Right renal pelvis (tissue), 4 donors: ENCODE measurements at places on chromosomes 7 and 10. TPM values are rescaled to one million over a fixed set of nuclear protein-coding genes. Genes with fewer than 3 reads are reported as not detected.

DNA sequence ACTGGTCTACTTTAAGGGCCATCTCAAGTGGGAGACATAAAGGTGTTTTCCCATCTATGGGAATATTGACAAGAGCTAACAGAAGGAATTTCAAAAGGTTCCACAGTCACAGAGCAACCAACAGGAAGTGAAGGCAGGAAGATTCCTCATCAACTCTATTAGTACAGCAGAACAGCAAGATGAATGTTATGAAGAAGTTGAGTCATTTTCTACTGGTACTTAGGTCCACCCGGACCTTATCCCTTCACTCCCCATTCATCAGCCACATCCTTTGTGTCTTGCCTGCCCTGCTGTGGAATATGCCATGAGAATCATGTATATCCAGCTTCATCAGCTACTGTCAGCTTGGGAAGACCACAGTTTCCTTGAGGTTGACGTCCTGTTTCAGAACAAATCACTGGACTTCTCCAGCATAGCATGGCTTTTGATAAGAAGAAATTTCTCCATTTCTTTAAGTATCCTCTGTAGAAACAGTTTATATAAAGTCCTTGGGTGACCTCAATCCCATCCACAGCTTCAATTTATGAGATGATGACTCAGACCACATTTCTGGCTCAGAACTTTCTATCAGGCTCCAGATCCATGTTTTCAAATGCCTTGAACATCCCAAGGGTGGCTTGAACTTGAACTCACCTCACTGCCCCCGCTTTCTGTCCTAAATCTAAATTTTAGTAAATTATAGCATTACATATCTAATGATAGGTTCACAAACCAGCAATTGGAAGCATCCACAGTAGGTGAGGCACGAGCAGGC, 84.9 kb upstream of the AGK start:
- no peak for DNase-seq

DNA sequence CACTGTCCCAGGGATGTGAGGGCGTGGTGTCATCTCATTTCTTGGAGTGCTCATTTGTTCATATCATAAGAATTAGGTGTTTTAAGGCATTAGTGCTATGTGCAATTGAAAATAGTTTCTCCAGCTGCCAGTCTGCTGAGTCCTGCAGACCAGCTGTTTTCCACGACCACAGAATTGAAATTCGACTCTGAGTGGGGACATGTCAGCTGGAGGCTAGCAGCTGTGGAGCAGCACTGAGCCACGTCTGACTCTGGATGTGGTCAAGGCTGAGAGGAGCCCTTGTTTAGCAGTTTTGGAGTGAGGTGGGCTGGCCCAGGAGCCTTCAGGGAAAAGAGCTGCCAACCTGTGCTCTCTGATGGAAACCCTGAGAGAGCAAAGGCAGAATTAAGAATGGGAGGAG, 156.3 kb upstream of the GRB10 start:
- DNase-seq: no peak

DNA sequence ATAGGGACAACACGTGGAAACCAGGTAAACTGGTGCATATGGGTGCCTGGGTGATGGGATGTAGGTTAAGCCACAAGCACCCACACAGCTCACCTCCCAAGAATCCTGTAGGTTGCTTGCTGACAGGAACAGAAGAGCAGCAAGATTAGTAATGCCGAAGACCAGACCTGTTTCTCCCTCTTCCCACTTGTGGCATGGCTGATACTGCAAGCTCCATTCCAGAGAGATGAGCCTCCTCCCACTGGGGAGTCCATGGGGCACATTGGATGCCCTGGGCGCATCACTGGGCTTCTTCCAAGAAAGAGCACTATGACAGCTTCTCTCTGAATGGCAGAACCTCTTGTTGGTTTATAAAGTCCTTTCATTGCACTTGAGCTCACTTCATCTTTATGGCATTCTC, 44.4 kb upstream of the LOXL4 start:
- DNase-seq: no peak

GRCh38 chr10:102159051-102159597, 6.9 kb downstream of the NOLC1 start:
- no peak for DNase-seq

DNA sequence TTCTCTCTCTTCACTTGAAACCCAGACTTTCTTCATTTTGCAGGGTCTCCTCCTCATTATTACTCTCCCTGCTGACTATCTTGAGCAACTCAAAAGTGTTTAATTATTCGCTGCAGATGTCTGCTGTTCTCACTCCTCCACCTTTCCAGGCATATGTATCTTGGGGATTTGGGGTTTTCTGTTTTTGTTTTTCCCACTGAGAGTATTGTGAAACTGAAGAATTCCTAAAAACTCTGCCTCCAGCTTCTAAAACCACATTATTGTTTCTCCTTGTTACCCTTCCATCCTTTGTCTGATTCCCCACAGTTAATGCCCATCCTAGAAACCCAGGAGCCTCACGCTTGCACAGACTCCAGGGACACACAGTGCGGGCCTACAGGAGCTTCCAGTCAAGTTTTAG, 51.3 kb downstream of the WNT2 start:
- no peak for DNase-seq

DNA sequence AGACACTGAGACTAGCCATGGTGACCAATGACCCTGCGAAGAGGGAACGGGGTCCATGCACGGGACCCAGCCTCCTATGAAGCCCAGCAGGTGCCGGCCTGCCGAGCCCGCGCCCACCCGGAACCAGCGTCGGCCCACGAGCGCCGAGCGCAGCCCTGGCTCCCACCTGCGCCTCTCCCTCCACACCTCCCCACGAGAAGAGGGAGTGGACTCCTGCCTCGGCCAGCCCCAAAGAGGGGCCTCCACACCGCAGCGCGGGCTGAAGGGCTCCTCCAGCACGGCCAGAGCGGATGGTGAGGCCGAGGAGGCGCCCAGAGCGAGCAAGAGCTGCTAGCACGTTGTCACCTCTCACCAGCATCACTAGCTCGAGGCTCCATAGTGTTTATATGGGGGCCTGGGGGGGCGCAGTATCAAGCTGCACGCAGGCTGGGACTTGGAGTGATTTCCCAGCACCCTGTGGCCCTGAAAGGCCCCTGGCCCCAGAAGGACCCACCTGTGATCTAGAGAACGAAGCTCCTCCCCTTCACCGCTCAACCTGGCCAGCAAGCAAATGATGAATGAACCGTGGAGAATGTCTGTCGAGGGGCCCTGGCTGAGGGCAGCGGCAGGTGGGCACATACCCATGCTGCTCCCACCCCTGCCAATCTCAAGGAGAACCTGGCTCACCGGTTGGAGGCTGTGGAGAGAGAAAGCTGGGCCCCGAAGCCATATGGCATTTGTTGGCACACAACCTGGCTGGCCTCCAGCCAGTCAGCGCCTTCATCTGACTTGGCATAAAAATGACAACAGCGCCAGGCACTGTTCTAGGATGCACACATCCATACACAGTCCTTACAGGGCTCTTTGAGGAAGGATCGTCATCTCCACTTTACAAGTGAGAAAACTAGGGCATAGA, 30.7 kb downstream of the GHRHR start:
- no peak for DNase-seq

DNA sequence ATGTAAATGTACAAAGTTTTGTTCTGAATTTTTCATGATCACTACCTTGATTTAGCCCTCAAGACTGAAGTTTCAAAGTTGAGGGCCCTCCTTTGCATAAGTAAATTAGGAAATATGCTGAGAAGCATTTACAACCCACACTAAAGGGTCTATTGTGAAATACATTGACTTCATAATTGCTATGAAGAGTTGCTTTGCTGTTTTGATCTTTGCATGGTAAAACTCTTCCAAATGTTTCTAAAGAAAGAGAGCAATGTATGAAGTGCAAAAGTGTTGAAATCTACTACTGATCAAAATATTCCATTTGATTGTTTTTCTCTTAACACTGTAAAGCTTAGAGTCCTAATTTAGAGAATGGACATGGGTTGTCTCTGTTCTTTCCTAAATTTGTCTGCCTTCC, 77.2 kb downstream of the C7orf25 start:
- DNase-seq: no peak

DNA sequence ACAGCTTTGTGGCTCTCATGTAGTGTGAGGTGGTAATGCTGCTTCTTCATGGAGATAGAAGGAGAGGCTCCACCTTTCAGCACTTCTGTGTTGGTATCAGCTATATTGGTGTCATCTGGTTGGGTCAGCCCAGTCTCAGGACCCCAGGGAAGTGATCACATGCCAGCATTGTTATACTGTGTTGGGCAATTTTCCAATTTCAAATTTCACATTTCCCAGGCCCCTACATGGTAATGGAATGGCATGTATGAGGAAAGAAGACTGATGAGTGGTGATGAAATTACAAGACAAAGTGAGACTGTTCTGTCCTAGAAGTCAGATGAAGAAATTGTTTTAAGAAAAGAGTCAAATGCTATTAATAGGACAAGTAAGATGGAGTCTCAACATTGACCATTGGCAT, 3.7 kb upstream of the AKR1C3 start:
- no peak for DNase-seq

- DNase-seq: no peak
Measured at GRCh38 chr10:24720096-24720495, 3.6 kb downstream of the ARHGAP21 start.

- DNase-seq: no peak
Measured at GRCh38 chr7:128408709-128409595, 830 bp downstream of the IMPDH1 start.

- no peak for DNase-seq
Measured at GRCh38 chr7:139004321-139005090, 23.3 kb upstream of the KIAA1549 start.

DNA sequence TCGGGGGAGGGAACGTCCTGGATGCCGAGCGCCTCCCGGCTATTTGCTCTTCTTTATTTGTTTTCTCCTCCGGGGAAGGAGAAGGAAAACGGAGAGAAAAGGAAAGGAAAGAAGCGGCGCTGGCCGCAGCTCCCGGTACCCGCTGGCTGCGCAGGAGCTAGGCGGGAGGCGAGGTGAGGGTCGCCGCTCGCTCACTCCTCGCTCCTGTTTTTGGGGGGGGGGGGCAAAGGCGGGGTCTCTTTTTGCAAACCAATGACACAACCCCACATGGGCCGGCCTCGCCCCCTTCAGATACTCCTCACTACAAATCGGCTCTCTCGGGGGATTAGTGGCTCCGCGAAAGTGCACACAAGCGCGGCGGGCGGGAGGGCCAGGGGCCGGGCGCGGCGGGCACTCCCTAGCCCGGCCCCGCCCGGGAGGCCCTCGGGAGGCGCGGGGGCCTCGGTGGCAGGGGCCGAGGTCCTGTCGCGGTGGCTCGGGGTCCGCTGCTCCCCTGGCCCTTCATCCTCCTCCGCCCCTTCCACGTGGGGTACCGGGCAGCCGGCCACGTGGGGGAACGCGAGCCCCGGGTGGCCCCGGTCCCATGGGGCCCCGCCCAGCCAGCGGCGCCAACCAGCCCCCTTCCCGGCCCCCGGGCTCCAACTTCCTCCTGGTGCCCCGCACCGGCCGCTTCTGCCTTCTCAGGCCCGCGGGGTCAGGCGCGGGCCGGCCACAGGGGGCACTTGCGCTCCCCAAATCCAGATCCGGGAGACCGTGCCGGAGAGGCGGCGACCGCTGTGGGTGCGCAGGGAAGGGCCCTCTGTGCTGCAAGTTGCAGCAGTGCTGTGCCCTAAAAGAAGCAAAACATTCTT, 718 bp upstream of the CTBP2 start:
- DNase-seq: no peak

DNA sequence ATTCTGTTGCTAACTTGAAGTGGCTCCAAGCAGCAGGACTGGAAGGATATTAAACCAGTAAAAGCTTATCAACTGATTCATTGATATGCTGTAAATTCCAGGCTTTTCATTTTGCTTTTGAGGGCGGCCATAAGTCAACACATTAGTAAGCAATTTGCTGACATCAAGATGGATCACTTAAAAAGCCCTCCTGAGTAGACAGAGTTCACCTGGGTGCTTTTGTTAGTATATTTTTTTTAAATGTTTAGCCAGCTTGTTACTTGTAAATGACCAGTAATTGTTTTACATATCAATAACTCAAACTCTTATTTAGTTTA, 26.5 kb downstream of the RNF32 start:
- DNase-seq: no peak

DNA sequence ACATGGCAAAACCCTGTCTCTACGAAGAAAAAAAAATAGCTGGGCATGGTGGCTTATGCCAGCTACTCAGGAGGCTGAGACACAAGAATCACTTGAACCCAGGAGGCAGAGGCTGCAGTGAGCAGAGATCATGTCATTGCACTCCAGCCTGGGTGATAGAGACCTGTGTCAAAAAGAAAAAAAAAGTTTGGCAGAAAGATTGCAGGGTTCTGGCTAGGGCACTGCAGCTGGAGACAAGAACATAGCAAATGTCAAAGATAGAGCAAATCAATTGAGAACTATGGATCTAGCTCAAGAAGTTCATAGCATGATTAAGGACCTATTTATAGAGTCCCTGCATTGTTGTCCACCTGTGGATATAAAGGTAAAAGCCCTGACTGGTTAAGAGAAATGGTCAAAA, 79.5 kb downstream of the CACNA2D1 start:
- no peak for DNase-seq

DNA sequence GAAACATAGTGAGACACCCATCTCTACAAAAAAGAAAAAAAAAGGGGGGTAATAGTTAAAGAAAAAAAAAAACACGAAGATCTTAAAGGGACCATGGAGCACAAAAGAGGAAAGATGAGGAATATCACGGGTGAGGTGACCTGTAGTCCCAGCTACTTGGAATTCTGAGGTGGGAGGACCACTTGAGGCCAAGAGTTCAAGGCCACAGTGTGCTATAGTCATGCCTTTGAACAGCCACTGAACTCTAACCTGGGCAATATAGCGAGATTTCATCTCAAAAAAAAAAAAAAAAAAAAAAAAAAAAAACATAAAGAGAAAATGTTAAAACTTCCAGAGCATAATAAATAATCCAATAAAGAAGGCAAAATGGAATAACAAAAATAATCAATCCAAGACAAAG, 23.6 kb downstream of the AKR1D1 start:
- DNase-seq: no peak

- DNase-seq: no peak
Measured at GRCh38 chr7:70466725-70467364, 665.1 kb upstream of the GALNT17 start.

DNA sequence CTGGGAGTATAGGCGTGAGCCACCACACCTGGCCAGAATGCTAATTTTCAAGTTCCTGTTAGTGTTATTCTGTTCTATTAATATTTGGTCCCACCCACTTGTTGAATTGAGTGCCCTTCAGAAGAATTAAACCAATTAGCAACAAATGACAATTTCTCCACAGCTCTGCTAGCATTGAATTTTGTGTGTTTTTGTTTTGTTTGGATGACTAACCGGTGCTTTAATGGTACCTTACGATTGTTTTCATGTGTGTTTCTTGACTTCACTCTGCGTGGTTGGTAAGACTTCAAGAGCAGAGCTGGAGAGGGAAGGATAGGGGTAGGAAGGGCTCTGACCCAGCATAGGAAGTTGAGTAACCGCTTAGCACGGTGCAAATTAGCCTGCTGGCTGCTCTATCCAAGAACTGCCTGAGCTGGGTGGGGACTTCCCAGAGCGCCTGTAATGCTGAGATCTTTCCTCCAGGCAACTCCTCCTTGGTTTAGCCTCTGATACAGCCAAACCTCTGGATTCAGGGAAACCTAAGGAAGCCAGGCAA, 4.6 kb downstream of the ARPC1B start:
- no peak for DNase-seq

Gene BBIP1
- 55.1 TPM for polyA plus RNA-seq

Gene FKBP6
- polyA plus RNA-seq: 0.42 TPM

Gene WASHC2C
- polyA plus RNA-seq: 65.4 TPM

Gene GALNT17
- polyA plus RNA-seq: 6.0 TPM

Gene CPVL
- 78.1 TPM for polyA plus RNA-seq

Gene CHRM2
- polyA plus RNA-seq: 4.0 TPM

Gene SOSTDC1
- polyA plus RNA-seq: 60.4 TPM

Gene SUN1
- polyA plus RNA-seq: 133 TPM

Gene C1GALT1
- polyA plus RNA-seq: 45.1 TPM

Gene PLCE1
- polyA plus RNA-seq: 33.2 TPM

Gene LIPK
- not detected for polyA plus RNA-seq
